ENCODE measurements at places on chromosomes 16 and 17.

DNA sequence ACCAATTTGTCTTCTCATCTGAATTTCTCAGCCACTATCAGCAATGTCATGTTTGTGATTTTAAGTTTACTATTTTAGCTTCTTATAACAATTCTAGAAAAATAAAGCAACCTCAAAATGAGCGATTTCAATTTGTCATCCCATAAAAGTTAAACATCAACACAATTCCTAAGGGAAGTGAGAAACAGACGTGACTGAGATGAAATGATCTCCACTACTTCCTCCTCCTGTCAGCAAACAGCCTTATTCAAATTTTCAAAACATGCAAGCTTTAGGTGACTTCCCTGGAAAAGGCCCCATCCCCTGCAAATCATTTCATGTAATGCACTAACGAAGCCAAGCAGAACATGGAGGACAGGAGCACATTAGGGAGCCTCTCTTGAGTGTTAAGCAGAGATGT lies 64.9 kb downstream of the ZNF652 start:
- DNase-seq: no peak

GRCh38 chr17:44636562-44636961 lies 19.7 kb upstream of the MEIOC start:
- peak; percentile 81 for DNase-seq

DNA sequence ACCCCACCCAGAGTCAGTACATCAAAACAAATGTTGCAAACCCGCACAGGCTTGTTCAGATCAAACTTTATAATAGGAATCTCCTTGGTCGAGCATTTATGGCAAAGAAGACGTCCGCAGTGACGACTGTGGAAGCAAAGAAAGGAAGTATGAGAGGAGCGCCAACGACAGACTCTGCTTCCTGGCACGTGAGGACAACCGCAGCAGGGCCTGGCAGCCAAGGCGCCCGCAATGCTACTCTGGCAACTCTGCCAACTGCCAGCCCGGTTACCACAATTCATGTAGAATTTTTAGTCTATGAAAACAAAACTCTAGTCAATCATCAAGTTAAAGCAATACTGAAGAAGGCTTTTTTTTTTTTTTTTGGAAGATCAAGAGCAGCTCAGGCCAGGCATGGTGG lies 24.8 kb downstream of the CYB5D2 start:
- no peak for DNase-seq

DNA sequence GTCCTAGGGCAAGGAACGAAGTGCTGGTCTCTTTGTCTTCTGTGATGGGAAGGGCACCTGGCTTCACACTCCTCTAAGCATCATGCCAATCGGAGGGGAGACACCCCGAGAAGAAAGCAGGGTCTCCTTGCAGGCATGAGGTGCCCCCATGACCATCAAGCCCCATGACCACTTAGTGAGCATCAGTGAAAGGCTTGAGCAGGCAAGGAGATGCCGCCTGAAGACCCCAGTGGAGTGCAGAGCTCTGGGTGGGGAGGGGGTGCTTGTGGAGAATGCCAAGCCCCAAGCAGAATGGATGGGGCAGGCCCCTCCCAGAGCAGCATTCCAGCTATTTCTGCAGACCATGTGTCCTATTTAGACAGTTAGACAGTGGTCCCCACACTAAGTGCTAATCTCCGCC lies 232.7 kb upstream of the TNRC6C start:
- DNase-seq: no peak

DNA sequence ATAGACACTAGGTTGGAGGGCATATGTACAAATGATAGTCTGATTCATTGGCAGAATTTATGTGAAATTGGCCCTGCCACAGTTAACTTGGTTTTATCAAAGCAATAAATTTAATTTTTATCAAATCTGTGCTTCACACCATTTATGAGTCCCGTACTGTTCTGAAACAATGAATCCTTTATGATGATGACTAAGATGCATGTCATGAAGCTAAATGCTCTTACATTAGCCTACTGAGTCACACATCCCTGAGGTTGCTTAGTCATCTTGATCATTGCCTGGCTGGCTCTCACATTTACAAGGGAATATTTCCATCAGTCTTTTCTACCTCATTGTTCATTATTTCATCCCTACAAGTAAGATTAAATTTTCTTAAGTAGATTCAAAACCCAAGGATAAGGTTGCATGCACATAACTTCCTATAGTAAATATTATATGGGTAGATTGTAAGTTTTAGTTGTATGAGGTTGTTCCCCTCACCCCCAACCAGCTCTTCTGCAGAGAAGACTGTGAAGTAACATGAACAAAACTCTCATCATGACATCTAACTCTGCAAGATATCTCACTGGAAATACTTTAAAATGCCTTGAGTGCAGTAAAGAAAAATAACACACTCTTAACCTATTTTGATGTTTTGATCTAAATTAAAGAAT lies 170.7 kb downstream of the CYB561 start:
- DNase-seq: peak; percentile 97

- DNase-seq: peak; percentile 42
Measured at GRCh38 chr16:86261379-86261778, 248.9 kb upstream of the FOXF1 start.

DNA sequence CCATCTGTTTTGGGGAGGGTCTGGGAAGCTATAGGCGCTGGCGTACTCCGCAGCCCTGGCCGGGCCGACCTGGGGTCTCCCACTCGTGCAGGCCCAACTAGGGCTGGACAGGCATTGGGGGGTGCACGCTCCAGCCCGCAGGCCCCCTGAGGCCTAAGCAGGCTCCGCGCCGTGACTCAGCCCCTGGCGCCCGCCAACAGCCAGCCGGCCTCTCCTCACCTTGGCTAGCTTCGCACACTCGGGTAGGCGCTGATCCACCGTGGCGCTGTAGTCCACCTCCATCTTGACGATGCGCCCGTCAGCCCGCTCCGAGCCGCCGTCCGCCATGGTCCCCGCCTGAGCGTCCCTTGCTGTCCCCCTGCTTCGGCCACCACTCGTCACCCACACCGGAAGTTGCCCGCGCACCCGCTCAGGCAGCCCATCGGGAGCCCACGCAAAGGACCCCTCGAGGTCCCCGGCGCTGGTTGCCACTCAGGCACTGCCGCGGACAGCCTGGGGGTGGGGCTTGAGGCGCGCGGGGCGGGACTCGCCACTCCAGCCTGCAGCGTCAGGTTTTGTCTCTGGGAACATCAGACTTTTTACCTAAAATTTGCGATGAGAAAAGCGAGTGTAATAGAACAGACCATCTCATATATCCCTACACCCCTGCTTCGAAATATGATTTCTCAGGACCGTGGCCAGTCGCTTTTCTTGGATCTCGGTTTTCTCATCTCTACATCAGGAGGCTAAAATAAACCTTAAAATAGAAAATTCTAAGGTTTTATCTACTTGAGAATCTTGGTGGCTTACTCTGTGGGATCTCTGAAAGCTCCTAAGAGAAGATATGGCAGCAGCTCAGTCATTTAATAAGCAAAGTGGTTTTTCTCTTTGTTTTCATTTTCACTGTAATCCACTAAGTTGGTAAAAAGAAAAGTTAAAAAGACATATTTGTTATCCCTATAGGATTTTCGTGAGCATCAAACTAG lies at the start of gene PSMD12:
Gene PSMD12 (minus strand): TSS at position 385 of the 965 bp plus-strand sequence. CDS start 58 bp downstream, at position 327.
- peak; percentile 78 for DNase-seq
